ENCODE measurements at places on chromosomes 13 and 19.

DNA sequence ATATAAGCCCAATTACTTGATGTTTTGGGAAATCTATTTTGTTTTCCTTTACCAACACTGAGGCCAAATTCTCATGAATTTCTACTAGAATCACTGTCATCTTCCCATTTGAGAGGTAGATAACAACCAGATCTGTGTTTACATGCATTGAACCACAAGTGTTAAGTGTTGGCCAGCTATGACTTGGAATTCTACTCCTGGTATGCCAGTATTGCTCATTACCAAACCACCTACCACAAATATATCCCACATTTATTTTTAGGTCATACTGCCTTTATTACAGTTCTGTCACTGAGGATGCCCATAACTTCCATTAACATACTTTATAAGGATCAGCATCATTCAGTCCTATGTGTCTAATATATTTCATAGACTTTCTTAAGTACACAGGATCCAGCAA, 328.9 kb downstream of the DIAPH3 start:
- no peak for DNase-seq

GRCh38 chr19:4861147-4861546, 6.3 kb downstream of the PLIN3 start:
- peak; percentile 34 for DNase-seq

DNA sequence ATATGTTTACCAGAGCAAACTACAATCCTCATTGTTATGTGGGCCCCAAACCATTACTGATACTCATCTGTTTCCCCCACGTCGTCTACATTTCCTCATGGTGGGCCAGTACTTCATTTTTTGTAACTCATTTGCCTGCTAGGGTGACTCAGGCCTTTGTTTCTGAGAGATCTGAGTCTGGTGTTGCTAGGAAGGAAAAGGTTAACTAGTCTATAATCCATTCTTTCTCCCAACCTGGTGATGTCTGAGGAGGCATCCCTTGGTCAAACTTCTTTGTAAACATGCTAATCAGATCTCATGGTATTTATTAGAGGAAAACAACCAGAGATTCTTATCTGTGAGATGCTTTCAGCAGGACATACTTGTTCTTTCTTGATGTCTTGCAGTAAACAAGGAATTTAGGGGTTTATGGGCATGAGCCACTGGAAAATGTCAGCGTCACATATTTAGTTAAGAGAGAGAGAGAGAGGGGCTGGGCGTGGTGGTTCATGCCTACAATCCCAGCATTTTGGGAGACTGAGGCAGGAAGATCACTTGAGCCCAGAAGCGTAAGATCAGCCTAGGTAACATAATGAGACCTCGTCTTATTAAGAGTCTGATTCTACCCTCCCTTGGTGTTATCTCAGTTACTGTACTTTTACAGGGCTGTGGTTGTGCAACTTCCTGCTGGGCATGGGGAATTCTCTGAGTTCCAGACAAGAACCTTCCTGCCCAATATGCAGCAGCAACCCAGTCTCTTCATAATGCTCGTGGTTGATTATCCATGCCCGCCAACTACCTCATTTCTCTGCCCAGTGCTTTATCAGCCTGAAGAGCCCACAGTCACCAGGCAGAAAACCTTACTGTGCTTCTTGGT, 9.7 kb upstream of the DPRX start:
- no peak for DNase-seq

- DNase-seq: no peak
Observed at GRCh38 chr13:89407357-89407756, 1736.2 kb downstream of the SLITRK5 start.

- DNase-seq: no peak
Observed at GRCh38 chr19:49923055-49924003, 5.7 kb upstream of the ATF5 start.

DNA sequence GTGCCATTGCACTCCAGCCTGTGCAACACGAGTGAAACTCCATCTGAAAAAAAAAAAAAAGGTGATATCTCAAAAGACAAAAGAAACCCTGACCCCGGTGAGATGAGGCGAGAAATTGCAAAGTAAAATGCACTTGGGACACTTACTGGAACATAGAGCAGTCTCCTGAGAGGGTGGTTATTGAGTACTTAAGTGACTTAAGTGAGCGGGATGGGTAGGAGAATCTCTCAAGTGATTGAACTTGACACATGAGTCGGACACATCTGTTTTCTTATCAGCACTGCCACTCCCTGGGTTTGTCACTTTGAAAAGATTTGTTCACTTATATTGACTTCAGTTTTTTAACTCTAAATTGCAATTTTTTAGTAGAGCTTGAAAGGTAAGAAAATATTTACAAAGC, 2.8 kb downstream of the ZNF429 start:
- no peak for DNase-seq

GRCh38 chr13:38733146-38733545, 46.3 kb downstream of the FREM2 start:
- DNase-seq: no peak

DNA sequence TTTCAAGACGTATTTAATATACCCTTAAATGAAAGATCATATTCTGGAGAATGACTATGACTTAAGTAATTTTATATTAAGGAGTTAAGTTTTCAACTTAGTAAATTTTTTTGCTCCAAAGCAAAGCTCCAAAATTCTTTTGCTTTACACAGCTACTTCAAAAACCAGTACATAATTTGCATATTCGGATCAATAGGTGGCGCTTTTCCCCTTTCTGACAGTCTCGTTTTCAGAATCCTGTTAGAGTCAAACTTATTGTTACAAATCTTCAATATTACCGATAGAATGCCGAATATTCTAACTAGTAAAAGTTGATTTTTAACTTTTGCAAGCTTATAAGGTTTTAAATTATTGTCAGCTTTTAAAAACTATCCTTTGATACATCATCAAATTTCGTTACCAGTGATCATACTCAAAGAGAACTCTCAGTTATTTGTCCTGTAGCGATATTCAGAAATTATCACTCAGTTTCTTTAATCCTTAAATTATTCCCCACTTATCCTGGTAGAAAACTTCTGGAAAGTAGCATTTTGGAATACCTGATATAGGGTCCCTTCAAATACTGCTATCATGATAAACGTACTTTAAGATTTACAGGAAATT, 852.7 kb upstream of the KLHL1 start:
- DNase-seq: peak; percentile 8

- peak; percentile 80 for DNase-seq
Observed at GRCh38 chr19:13033819-13034611, 38.7 kb downstream of the NFIX start.

DNA sequence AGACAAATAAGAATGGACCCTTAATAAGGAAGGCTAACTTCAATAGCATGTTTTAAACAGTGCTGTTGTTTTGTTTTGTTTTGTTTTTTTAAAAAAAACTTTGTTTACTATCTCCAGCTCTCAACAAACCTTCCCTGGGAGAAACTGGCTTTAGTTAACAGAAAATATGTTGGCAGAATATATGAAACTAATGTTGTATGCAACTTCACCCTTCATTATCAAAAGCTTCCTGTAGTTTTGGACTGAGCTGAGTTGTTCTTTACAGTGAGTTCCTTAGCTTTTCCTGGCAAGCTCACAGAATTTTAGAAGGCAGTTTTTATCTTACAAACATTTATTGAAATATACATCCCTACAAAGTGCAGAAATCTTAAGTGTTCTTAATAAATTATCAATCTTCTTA, 2480.7 kb upstream of the PCDH20 start:
- DNase-seq: no peak

- peak; percentile 61 for DNase-seq
Observed at GRCh38 chr19:13277104-13277809, 127.0 kb downstream of the IER2 start.

GRCh38 chr19:9968820-9969687, 32.7 kb upstream of the OLFM2 start:
- DNase-seq: no peak

GRCh38 chr13:73901324-73902068, 232.7 kb downstream of the KLF12 start:
- no peak for DNase-seq

DNA sequence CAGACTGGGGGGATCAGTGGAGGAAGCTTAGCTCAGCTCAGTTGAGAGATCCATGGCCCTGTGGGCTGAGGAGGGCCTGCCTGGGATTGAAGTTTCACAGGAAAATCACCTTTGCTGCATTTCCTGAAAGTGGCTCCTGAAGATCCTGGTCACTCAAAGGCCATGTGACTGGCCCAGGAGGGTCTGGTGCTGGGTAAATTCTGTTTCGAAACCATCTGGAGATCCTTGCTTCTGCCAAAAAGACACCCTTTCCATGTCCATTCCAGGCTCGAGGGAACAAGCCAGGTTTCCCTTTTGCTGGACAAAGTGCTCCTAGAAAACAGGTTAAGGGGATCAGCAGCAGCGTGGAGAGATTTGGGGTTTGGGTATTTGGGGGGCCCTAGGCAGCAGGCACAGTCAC, 293.3 kb downstream of the ZNF536 start:
- DNase-seq: no peak

DNA sequence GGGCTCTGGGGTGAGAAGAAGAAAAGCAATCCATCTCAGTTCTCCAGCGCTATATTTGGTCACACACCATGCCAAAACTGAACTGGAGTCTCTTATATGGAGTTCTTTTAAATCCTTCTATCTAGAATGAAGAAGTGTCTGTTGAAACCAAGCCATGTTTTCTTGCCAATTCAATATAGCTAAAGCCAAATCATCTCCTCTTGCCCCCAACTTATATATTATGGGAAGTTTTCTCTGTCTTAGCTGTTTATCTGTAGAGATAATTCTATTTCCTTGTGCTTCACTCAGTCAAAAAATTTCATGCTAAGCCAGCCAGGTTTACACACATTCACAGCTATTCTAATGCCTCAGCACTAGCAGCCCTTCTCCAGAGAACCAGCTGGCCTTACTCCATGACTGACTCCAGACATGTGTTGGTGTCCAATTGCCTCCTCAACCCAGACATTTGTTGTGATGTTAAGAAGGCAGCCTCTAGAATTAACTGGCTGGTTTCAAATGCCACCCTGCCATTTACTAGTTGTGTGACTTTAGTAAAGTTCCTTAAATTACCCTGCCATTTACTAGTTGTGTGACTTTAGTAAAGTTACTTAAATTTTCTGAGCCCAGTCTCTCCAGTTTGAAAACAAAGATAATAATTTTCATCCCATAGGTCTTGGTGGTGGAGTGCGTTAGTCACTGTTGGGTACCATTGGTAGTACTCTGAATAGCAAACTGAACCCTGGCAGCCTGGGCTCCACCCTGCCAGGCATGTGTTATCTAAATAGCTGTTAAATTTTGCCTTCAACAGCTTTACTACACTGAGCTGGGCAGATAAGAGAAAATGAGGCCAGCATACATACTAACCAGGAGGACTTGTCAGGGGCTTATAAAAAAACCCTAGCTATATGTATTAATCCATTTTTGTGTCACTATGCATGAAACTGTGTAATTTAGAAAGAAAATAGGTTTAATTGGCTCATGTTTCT, 525.1 kb downstream of the LMO7 start:
- DNase-seq: no peak

DNA sequence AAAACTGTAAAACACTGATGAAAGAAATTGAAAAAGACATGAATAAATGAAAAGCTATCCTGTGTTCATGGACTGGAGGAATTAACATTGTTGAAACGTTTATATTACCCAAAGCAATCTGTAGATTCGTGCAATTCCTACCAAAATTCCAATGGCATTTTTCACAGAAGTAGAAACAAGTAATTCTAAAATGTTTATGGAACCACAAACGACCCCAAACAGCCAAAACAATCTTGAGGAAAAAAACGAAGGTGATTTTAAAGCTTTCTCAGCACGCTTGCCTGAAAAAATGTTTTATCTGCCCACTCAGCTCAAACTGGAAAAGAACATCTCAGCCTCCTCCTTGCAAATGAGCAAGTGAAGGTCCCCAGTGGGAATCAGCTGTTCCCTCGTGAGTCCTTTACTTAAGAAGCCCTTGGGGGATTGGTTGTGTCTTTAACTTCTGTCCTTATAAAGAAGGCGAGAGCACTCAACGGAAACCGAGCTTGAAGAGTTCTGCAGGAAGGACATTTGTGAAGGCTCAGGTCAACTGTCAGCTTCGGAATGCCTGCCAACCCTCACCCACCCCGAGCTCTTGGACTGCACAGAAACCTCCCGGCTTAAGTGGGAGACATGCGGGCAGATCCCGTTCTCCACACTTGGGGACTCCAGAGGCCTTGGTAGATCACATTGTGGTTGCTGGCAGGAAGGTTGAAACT, 256.0 kb upstream of the IRS2 start:
- DNase-seq: no peak

- DNase-seq: no peak
Observed at GRCh38 chr13:49214917-49215376, 5.2 kb upstream of the MLNR start.

- no peak for DNase-seq
Observed at GRCh38 chr13:22662771-22663170, 518.0 kb upstream of the SGCG start.

DNA sequence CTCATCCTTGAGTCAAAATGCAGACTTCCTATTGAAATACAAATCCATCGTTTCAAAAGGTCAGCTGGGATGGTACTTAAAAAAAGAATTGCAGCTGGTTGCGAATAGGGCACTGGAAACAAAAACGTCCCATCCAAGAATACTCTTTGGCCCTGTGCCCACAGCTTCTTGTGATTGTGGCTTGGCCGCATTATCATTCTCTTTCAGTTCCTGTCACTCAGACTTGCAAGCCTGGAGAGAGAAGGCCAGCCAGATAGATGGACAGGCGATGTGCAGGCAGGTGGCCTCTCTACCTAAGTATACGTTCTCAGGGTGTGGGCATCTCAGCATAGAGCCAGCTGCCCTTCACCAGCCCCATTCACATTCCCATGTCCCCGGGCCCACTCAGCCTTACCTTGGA, 208.5 kb upstream of the ZNF536 start:
- DNase-seq: no peak

GRCh38 chr13:44079413-44080205, 199.9 kb downstream of the LACC1 start:
- DNase-seq: no peak

GRCh38 chr19:1856345-1856697, 7.1 kb downstream of the KLF16 start:
- no peak for DNase-seq

- no peak for DNase-seq
Observed at GRCh38 chr13:27264648-27265047, 6.0 kb upstream of the RASL11A start.

DNA sequence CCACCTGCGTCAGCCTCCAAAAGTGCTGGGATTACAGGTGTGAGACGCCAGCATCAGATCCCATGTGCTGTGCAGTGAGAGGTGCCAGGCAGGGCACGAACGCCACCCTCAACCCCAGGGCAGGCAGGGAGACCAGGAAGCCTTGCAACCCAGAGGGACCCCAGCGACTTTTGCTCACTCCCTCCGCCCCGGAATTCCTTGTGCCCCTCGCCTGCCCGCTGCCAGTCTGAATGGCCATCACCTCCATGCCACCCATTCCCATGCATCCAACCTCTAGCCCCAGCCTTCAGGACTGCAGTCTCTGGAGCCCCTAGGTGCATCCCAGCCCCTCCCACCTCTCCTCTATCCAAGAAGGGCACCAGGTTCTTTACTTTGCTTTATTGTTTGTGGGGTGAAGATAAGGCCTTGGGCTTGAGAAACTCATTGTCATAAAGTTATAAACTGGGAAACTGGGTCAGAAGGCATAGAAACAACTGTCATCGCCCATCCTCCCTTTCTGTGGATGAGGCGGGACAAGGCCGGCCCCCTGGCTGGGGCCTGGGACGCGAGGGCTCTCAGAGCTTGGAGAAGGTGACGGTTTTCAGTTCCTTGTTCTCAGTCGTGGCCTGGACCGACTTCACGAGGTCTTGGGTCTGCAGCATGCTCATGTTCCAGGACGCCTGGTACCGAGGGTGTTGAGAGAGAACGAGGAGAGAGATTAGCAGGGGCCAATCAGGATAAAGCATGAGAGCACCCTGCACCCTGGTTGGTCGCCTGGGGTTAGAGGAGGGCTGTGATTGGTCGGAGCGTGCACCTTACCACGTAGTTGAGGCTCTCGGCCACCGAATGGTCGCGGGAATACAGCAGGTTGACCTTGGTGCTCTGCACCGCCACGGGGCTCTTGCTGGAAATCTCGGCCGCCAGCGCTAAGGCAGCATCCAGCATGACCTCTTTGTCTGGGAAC, 2.6 kb upstream of the LGALS4 start:
- DNase-seq: no peak

Measured in NCI-H1105 (cell line).